ENCODE measurements at places on chromosomes 7 and 10. TPM values are rescaled to one million over a fixed set of nuclear protein-coding genes. Genes with fewer than 3 reads are reported as not detected.

DNA sequence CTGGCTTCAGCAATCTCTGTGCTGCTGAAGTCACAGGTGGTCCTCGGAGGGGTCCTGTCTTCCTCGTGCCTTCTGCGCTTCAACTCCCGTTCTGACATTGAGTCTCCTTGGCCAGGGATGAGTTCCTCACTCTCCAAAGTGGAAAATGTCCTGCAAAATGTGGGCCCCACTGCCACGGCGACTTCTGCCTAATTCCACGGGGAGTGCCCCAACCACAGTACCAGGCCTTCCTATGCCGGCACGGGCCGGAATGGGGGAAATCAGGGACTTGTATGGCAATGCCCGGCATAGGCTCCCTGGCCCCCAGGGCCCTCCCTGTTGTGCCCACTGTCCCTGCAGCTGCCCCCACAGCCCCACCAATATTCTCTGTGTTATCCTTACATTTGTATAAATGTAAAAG is 420.5 kb downstream of the TCERG1L start:
- DNase-seq: no peak

DNA sequence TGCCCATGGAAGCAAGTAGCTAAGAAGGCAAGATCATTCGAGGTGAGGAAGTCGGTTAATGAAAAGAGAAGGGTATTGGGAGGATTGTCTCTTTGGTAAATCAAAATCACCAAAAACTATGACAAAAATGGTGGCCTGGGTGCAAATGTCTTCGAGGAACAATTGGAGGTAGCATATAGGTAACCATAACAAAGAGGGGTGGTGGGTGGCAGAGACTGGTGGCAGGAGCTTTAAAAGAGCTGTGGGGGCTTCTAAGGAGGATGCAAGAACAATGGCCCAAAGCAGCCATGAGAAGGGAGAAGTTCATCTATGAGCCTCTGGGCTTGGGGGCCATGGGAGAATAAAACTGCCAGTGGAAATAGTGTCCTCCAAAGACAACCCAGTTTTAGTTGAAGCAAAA is 172.2 kb upstream of the PDE1C start:
- DNase-seq: no peak

DNA sequence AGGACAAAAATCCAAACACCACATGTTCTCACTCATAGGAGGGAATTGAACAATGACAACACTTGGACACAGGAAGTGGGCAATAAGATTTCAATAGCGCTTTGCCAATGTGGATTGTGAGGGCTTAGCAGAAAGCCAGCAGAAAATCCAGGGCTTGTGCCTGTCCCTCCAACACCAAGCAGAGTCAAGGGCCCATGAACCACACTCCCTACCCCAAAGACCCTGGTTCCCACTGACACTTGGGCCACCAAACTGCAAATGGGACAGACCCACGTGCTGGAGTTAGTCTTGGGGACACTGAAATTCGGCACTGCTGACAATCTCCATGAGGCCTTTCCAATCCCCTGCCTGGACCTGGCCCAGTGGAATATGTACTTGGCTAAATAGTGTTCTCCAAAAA is 67.0 kb downstream of the GRID1 start:
- no peak for DNase-seq

DNA sequence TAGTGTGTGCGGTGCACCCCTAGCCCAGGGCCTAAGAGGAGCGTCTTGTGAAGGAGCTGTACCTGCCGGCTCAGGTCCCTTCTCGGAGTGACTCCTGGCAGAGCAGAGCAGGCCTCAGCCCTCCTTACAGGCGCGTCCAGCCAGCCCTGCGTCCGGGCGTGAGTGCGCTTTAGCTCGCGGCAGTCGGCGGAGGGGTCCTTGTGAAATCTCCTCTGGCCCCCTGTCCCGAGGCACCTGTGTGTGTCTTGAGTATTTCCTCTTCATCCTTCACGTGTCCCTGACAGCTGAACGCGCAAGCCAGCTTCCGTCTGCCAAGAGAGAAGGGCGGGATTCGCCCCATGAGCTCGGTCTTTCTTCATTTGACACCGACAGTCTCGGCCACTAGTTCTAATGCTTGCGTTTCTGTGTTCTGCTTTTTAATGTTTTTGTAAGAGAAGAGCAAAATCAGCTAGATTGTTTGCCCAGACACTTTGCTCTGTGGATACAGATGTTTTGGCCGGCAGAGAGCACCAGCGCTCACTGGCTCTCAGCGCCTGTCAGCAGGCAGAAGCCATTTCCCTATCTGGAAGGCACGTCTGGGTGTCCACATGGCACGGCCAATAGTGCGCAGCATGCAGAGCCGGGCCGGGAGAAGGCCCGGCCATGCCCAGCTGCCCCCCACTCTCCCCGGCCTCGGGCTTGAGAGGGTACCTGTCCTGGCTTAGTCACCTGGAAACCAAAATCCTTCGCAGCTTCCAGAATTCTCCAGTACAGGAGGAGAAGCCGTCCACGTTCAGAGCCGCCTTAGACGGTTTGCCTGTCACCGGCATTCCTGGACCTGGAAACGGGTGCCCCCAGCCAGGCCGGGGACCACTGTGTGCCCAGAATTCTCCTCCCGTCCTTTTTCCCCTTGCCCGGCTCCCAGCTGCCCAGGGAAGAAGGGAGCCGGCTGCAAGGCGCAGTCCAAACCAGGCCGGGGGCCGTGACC is 7.0 kb downstream of the GET4 start:
- no peak for DNase-seq

GRCh38 chr7:20539201-20539600 is 76.3 kb upstream of the ABCB5 start:
- no peak for DNase-seq

DNA sequence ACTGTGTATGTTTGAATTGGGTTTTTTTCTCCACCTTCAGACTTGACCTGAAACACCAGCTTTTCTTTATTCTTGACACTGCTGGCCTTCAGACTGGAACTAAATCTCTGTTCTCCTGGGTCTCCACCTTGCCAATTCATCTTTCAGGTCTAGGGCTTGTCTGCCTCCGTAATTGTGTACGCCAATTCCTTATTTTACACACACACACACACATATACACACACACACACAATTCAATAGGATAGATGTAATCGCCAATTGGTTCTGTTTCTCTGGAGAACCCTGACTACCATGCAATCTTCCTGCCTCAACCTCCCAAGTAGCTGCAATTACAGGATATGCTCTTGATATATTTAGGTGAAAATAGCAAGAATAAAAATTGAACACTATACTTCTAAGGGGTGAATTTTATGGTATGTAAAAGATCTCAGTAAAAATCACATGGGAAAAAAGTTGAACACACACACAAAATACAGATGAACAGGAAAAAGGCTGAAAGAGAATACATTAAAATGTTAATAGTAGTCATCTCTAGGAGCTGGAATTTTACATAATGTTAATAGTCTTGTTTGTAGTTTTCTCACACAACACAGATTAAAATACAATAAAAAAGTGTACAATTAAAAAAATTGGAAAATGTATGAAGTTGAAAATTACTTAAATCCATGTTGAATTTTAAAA is 6.6 kb upstream of the VCL start:
- DNase-seq: no peak

- no peak for DNase-seq
Measured at GRCh38 chr7:110386006-110386405, 704.9 kb upstream of the LRRN3 start.

Gene UPK3B
- total RNA-seq: 2.6 TPM

DNA sequence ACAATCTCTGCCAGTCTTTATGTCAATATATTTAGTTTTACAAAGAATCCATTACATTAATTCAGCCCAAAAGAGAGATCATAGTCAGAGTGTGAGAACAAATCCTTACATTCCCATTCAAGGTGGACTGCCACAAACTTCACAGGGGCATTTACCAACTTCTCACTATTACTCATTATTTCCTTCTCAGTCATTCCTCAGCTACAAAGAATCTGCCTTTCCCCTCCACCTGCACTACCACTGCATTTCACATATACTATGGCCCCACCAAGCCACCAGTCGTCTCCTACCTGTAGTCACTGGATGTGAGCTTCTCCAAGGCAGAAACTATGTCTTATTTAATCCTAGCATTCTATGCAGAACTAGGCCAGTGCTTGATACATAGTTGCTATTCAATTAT is 94.3 kb downstream of the USP6NL start:
- DNase-seq: no peak

Gene PTPRE
- 18.8 TPM for total RNA-seq

Gene PNLIPRP2
- total RNA-seq: 9.1 TPM

- DNase-seq: no peak
Measured at GRCh38 chr7:49563693-49564378, 209.6 kb upstream of the VWC2 start.

Gene CYP26C1
- total RNA-seq: not detected

GRCh38 chr10:61452655-61453641 is at the start of gene TMEM26:
Gene TMEM26 (minus strand): TSS chr10:61453381. CDS start chr10:61453081, 300 bp downstream.
- peak; percentile 50 for DNase-seq

All from colonic mucosa (tissue), 4 donors.